ENCODE measurements at places on chromosomes 2 and 18. TPM values are rescaled to one million over a fixed set of nuclear protein-coding genes. Genes with fewer than 3 reads are reported as not detected.

DNA sequence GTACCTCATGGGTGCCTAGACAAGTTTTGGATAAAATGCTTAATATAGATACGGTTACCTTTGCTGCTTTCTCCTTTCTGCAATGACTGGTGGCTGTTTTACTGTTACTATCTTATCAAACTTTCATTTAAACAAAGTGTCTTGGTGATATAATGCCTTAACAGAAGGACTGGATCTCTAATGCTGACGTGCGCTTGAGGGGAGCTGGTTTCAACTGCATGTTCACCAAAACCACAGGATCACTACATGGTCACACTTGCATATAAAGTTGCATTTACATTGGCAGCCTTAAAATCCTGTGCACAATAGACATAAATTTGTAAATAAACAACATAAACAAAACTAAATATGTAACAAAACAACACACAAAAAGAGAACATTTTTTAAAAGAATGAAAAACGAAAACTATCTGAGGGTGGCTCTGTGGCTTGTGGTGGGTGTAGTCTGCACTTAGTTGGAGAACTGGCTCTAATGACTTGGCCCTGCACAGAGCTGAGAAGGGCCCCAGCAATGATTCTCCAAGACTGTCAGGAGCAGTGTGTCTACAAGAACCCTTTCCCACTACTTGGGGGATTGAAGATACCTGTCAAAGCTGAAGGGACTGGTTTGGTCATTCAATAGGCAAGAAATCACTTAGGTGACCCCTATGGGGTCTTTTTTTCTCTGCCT lies 135.5 kb downstream of the UXS1 start:
- no peak for DNase-seq

GRCh38 chr2:151927501-151928221 lies 99.4 kb upstream of the ARL5A start:
- DNase-seq: no peak

GRCh38 chr2:65722028-65722778 lies 289.8 kb upstream of the SPRED2 start:
- peak; percentile 12 for DNase-seq

PSMA8 gene
- 0.15 TPM for total RNA-seq

- no peak for DNase-seq
These were observed 36.8 kb downstream of the COL4A4 start for GRCh38 chr2:227127201-227127600.

ETAA1 gene
- 18.9 TPM for total RNA-seq

DNA sequence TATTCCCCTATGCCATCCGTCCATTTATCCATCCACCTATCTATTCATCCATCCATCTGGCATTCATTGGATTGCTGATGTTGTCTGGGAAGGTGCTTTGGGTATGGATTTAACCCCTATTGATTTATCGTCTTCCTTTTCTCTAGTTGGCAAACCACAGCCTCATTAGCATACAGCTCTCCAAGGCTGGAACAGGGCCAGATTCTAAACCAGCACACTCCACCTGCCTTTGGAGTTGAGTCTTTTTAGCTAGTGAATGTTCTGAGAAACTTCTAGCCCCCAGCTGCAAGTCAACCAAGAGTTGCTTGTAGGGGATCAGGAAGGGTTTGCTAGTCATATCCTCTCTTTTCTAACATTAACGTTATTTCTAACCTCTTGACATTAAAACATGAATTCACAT lies 90.7 kb downstream of the NRP2 start:
- no peak for DNase-seq

DNA sequence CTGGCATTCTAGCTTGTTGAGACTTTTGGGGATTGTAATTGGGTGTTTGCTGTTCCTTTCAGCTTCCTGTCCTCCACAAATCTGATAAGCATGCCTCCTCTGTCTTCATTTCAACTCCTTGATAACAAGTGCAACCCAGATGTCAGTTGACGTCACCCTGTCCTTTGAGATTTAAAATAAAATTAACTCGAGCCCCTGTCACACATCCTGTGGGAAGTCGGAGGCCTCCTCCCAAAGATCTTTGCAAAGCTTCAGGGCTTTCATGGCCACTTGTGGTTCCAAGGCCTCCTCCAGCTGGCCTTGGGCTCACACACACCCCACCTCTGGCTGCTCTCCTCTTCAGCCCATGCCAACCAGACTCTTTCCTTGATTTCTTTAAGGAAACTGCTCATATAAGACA lies 69.9 kb upstream of the ITGA6 start:
- no peak for DNase-seq

DNA sequence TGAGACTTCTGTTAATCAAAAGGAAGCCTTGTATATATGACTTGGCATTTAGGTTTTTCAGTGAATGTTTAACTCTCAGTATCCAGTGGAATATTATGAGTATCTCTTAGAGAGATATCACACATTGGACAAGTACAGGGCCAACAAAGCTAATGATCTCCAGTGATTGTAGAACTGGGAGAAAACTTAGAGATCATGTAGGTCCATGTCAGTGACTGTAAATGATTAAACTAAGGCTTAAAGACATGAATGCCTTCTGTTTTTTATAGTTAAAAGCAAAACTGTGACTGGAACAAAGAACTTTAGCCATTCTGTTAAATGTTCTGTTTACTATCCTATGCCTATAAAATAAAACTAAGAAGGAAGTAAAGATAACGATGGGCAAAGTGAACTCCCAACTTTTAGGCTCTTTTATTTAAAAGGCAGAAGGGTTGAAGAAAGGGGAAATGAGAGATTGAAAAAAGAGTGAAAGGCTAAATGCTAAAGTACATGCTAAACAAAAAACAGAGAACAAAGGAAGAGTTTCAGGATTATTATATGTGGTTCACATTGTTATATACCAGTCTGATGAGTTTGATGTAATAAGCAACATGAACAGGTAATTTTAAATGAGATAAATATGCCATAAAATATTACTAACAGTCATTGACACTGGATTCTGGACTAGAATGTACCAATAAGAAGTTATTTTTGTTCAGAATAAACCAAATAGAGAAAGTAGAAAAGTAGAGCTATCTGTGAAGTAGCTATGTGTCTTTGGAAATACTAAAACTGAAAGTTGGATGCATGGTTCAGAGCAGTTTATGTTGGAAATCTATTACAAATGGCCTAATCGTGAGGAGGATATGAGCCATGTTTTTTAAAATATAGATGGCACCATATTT lies 37.1 kb upstream of the TNFRSF11A start:
- no peak for DNase-seq

DNAJC5G gene
- not detected for total RNA-seq

DNA sequence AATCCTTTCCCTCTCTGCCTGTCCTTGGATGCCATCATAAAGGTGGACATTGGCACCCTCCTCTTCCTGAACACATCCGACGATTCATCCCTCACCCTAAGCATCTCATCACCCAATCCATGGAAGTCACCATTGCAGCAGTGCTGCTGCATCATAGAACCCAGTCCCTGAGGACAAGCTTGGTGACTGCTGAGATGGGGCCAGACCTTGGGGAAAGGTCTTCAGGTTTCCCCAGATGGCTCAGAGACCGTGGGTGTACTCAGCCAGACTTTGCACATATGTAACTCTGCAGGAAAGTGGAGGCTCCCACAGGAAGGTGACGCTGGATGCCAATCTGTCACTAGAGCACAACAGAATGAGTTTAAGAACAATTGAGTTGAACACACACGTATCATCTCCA lies 202.2 kb downstream of the SOX11 start:
- DNase-seq: no peak

DNA sequence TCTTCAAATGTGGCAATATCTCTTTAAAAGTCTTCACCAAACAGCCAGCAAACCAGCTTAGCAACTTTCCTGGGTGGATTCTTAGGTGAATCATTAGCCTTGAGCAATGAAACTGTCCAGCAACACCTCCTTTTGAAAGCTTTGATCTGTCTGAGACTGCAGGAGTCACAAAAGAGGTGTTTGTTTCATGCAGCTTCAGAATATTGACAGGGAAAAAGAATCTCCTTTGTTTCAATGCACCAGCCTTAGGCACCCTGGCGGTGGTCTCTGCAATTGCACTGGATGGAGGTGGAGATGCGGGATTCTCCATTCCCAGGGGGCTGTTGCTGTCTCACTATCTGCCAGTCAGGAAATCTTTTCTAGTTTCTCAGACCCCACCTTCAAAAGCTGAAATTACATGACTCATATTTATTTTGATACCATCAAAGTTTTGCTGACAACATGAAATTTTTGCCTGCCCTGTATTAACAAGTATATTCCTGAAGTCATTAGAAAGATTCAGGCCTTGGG lies 76.0 kb upstream of the DSG1 start:
- no peak for DNase-seq

DNA sequence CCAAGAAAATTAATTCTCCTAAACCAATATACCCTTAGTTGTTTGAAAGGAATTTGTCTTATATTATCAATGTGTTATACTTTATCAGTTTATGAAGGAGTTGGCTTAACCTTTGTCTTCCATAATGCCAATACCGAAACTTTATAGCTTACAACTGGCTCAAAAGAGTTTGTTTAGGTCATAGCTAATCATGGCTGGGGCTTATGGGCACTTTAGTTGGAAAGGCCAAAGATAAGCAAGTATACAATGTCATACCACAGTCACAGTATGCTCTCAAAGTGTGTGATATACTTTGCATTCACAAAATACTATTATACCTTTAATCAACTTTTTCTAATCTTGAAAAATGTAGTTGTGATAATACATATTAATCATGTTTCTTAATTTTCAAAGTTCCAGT lies 2.3 kb downstream of the KLHL41 start:
- DNase-seq: no peak

IL36B gene
- not detected for total RNA-seq

GRCh38 chr2:158505448-158505934 lies 48.7 kb downstream of the PKP4 start:
- no peak for DNase-seq

All from M059J (cell line).